A172 (cell line): ENCODE measurements at places on chromosomes 2 and 18.

GRCh38 chr18:23703057-23703986 lies 14.1 kb downstream of the LAMA3 start:
- peak; percentile 74 for DNase-seq

- DNase-seq, result no peak
Measured at GRCh38 chr2:241190291-241190981, 2.0 kb downstream of the ANO7 start.

GRCh38 chr2:85772841-85773491 lies 19.2 kb downstream of the ATOH8 start:
- DNase-seq, result no peak

- peak; percentile 26 for DNase-seq
Measured at GRCh38 chr2:33788044-33788443, 188.9 kb upstream of the FAM98A start.

DNA sequence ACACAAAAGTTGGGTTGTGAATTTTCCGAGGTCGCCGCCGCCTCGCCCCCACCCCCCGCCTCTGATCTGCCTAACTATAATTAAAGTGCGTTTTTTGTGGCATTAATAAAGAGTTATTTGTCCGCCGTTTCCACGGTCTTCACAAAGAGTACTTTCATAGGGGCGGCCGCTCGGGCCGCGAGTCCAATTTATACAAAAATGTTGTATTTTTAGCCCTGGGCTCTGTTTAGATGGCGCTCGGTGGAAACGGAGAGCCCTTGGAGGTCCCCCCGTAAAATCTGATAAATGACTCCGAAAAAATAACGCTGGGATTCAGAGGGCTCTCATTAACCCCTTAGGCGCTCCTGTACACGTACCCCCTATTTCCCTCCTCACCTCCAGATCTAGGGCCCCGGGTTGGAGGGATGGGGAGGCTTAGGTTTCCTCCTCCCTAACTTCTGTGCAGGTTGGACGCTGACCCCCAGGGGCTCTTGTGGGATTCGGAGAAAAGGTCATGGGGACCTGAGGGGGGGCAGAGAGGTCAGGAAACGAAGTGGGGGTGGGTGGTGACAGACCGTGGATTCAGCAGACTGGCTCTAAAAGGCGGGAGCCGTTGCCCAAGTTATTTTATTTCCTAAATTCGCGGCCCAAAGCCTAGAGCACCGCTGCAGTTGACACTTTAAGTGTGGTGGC lies 1.9 kb downstream of the CYP26B1 start:
- DNase-seq, result no peak

- DNase-seq, result peak; percentile 18
Measured at GRCh38 chr2:121697108-121697631, 39.5 kb downstream of the NIFK start.

- no peak for DNase-seq
Measured at GRCh38 chr2:64457524-64457923, 3.6 kb downstream of the LGALSL start.

- DNase-seq, result no peak
Measured at GRCh38 chr18:61256291-61256690, 76.9 kb upstream of the CDH20 start.

- no peak for DNase-seq
Measured at GRCh38 chr18:79070486-79070885, 1.3 kb downstream of the ATP9B start.

DNA sequence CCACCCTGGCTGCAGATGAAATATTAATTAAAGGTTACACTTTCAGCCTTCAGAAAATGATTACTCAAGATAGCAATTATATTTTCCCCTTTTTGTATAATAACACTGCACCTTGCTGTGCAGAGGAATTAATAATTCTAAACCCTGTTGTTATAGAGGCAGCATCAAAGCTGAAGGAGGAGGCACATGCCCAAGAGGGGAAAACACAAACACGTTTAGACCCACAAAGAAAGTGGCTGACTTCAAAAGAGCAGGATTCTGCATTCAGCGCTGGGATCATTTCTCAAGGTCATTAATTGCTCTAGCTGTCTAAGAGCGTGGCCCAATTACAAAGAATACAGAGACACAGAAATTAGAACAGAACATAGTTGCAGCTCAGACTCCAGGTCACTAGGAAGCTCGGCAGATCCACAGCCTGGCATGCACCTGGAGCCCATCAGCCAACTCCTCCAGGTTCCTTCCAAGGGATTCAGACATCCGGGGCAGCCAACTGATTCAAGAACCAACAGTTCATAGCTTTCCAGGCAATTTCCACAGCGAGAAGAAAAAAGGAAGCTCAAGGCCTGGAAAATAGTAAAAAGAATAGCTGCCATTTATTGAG lies 102.3 kb upstream of the ID2 start:
- no peak for DNase-seq

GRCh38 chr2:42567806-42568400 lies 529 bp upstream of the MTA3 start:
- DNase-seq, result no peak

GRCh38 chr2:102615620-102616436 lies 3.5 kb upstream of the SLC9A2 start:
- peak; percentile 50 for DNase-seq
